ENCODE measurements at places on chromosomes 2 and 18.
A peak's percentile ranks its signal among the peaks of the same experiment; 100 is the strongest.

- no peak for DNase-seq
Observed at GRCh38 chr18:23232331-23232730, 97.0 kb downstream of the CABLES1 start.

DNA sequence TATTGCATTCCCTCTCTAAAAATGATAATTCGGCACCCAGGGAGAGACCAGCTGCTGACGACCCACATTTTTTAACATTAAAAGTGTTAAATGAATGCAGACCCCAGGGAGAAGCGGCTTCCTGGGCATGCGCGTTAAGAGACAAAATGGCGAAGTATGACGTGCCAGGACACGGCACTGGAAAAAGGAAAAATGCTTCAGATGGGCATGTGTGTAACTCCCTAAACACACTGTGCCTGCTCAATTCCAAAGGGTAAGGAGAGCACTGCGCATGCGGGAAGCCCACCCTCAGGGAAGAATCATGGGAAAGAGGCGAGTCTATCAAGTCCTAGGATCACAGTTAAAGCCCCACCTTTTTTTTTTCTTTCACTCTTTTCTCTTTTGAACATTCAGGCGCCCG, 58.1 kb downstream of the CYP26B1 start:
- DNase-seq, result no peak

DNA sequence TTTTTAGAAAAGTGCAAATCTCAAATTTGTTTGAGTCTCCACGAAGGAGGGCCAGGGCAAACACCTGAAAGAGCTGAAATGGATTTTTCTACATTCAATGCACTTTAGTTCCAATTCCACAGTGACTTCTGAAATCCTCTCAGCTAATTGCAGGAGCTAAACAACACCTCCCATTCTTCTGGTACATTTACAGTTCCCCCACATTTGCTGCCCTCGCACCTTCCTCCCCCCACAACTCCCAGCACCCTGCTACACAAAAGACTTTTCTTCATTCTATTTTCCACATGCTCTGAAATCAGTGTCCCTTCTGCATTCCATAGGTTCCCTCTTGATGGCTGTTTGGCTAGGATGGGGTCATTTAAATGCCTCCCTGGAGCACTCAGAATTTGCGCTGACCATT, 5.9 kb upstream of the NPAS2 start:
- no peak for DNase-seq

- no peak for DNase-seq
Observed at GRCh38 chr2:231680992-231681852, 27.1 kb upstream of the PTMA start.

GRCh38 chr18:9683418-9684396, 24.4 kb upstream of the RAB31 start:
- DNase-seq, result no peak

- DNase-seq, result no peak
Observed at GRCh38 chr2:127985026-127985734, 42.7 kb downstream of the SAP130 start.

DNA sequence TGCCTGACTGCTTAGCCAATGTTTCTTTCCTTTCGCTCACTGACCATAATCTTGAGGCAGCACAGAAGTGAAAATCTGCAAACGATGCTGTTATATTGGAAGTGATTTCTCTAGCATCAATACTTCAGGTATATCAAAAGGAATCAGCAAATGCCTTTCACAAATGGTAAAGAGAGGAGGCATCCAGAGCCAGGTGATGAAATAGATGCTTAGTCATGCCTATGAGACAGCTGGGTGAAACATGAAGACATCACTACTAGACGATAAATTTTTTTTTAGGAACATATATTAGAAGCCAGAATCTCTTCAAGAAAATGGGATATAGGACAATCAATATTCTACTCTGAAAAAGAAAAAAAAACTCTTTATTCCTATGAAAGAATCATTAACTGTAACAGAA, 249.2 kb upstream of the SLC39A10 start:
- DNase-seq, result no peak

GRCh38 chr2:96143848-96144480, 1.3 kb downstream of the DUSP2 start:
- DNase-seq, result no peak

DNA sequence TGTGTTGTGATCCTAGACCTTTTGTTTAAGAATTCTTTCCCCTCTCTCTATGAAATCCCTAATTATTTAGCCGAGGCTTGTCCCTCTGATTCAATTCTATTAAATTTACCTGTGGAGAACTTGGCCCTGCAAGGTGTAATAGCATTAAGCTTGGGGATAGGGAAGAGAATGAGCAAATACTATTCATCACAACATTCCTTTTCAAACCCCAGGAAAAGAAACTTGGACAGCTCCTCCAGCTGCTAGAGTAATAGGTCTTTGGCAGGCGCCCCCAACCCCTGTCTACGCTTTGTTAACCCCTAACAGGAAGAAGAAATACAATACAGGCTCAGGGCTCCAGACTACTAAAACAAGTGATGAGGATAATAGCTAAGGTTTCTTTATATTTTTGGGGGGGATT, 957.0 kb downstream of the CPS1 start:
- DNase-seq, result no peak

DNA sequence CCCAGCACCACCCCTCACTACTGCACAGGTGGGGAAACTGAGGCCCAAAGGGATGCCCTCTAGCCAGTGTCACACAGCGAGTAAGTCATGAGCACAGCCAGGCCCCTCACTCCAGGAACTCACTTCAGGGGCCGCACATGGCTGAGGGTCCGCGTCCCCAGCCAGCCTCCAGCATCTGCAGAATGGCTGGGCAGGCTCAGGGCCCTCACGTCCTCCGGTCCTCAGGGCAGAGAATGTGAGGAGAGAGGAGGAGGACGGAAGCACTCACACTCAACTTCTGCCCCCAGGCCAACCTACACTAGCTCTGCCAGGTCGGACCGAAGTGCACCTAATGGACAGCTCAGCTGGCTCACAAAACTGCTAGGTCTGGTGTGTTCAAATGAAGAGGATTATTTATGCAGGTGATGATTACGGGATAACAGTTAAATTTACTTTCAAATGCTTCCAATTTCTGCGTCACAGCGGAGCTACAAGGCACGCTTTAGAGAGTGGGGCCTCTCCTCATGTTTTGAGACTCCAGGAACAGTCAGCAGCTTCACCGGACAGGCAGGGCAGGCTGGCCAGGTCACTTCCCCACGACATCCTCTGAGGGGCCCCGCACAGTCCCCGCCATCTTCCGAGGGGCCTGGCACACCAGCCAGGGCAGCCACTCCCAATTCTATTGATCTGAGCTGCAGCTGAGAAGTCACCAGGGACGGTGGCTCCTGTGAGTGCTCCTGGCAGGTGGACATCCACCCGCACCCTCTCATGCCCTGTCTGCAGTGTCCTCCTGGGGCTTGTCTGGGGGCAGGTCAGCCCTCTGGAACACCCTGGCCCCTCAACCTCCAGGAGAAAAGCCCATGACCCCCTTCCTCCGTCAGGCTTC, 26.5 kb downstream of the KIF1A start:
- no peak for DNase-seq

GRCh38 chr18:48806551-48807261, 144.1 kb downstream of the SMAD7 start:
- DNase-seq, result no peak

- DNase-seq, result no peak
Observed at GRCh38 chr2:69166812-69167468, 154.0 kb downstream of the ANTXR1 start.

DNA sequence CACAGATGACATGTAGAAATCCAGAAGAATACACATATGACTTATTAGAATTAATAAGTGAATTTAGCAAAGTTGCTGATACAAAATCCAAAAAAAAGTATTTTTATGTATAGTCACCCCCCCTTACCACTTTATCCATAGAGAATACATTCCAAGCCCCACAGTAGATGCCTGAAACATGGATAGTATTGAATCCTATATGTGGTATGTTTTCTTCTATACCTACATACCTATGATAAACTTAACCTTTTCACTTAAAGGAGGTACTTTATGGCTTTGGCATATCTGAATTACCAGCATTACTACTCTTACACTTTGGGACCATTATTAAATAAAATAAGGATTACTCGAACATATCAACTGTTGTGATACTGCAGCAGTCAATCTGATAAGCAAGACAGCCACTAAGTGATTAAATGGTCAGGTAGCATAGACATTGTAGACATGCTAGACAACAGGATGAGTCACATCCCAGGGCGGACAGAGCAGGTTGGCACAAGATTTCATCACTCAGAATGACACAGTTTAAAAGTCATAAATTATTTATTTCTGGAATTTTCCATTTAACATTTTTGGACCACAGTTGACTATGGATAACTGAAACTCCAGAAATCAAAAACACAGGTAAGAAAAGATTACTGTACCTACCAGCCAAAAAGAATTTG, 208.2 kb upstream of the CHAC2 start:
- DNase-seq, result no peak

GRCh38 chr2:44086629-44087028, 82.0 kb upstream of the PPM1B start:
- DNase-seq, result no peak

GRCh38 chr18:37403100-37403781, 162.4 kb downstream of the CELF4 start:
- no peak for DNase-seq

GRCh38 chr2:175439416-175439815, 257.9 kb upstream of the ATP5MC3 start:
- DNase-seq, result no peak

DNA sequence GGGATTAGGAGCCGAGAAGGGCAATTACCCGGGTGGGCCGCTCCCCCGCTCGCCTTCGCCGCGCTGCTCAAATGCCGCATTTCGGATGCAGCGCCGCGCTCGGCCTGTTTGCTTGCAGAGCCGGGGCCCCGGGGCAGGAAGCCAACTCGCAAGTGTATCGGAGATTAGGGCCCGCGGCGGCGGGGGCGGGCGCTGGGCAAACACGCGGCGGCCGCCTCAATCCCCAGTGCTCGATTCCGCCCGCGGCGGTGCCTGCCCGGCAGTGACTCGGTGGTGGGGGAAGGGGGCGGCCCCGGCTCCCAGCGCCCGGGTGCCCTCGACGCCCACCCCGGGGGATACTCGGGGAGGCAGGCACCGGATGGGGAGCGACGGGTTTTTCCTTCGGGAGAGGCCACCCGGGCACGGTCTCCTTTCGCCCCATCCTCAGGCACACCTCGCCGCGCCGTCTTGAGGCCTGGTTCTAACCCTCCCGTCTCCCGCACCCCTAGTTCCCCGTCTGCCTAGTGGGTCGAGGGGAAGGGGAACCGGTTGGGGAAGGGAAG, 26.6 kb upstream of the NOTO start:
- peak; percentile 53 for DNase-seq

GRCh38 chr18:67478249-67478648, 38.3 kb downstream of the DSEL start:
- no peak for DNase-seq

DNA sequence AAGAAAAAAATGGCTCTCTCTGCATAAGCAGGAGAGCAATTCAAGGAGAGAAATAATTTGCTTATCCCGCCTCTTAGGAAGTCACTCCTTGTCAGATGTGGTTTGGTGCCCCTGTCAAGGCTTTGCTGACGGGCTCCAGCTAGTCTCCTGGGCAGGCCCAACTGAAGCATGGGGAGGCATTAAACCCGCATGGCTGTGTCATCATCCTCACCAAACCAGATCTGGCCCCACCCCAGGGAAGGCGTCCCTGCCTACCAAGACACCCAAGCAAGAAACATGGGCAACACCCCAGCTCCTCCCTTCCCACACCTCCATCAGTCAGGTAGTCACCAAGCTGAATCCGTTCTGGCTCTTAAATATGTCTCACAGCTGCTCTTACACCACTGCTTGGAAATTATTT, 108.0 kb downstream of the SGPP2 start:
- no peak for DNase-seq

DNA sequence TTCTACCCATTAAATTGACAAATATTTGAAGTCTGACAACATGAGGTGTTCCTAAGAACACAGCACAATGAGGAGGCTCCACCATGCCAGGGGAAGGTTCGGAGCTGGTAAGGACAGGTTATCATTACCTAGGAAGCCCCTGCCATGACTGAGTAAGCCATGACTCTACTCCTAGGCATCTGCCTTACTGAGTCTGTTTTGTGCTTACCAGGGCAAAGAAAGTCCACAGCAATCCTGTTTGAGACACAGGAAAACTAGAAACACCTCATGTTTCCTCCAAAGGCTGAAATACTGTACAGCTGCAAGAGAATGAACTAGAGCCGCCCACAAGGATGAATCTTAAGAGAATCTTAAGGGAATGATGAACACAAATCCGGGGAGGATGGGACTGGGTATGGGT, 11.6 kb downstream of the TGFBRAP1 start:
- no peak for DNase-seq

DNA sequence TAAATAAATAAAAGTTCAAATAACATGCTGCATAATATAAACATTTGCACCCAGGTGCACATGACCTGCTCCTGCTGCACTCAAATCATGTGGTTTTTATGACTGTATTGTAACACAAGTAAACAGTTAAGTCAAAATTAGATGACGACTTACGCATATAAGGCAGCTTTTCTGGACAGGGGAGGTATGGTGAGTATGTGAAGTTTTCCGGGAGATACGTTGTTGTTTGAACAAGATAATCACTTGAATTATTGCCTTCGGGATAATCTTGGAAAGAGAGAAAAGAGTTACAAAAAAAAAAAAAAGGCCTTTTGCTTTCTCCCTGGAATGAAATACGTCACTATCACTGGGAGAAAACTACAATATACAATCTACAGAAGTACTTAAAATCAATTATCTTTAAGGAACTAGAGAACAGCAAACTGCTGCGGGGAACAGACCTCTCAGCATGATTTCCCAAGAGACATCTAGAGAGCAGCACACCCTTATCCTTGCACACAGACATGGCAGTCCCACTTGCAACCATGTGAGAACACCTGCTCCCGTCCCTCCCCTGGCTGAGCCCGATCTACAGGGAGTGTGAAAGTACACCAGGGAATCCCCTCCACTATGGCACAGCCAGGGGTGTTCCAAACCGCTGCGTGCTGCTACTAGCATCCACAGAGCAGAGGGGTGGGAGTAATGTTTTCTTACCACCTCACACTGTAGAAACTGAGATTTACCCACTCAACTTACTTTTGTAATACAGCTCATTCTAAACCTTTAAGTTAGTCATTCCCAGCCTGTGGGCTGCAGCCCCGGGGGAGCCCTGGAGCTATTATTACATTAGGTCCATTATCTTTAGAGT, 26.3 kb downstream of the B4GALT6 start:
- DNase-seq, result no peak

GRCh38 chr2:88666576-88666975, 24.9 kb upstream of the RPIA start:
- DNase-seq, result no peak

GRCh38 chr2:55269645-55269990, 587 bp upstream of the MTIF2 start:
- DNase-seq, result no peak

DNA sequence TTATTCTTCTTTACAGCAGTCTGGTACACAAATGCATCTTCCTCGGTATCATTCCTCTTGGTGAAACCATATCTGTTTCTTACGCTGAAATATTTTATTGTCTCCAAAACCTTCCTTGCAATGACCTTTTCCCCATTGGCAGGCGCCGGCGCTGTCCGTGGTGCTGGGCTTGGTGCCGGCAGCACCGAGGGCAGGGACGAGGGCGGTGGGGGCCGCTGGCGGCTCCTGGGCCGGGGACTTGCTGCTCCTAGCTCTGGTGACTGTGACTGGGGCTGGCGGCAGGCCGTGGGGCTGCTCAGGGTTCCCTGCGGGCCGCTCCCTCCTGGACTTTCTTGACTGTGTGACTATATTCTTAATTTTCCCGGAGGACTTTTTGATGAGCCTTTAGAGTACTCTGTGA, 72.5 kb downstream of the GPR39 start:
- DNase-seq, result no peak

- no peak for DNase-seq
Observed at GRCh38 chr2:197838036-197838435, 33.6 kb downstream of the PLCL1 start.

Data from stimulated activated CD8-positive, alpha-beta memory T cell treated with anti-CD3 and anti-CD28 coated beads, Interleukin-7, amount 100 ng/mL, for 1 hour (primary cell).